Fibroblast of the conjunctiva (primary cell): ENCODE measurements at places on chromosomes 12 and 14.
A peak's percentile ranks its signal among the peaks of the same experiment; 100 is the strongest.

GRCh38 chr14:103109535-103110441 is 13.5 kb upstream of the TNFAIP2 start:
- no peak for DNase-seq

GRCh38 chr12:32920506-32921085 is 24.0 kb upstream of the PKP2 start:
- DNase-seq = peak; percentile 4

DNA sequence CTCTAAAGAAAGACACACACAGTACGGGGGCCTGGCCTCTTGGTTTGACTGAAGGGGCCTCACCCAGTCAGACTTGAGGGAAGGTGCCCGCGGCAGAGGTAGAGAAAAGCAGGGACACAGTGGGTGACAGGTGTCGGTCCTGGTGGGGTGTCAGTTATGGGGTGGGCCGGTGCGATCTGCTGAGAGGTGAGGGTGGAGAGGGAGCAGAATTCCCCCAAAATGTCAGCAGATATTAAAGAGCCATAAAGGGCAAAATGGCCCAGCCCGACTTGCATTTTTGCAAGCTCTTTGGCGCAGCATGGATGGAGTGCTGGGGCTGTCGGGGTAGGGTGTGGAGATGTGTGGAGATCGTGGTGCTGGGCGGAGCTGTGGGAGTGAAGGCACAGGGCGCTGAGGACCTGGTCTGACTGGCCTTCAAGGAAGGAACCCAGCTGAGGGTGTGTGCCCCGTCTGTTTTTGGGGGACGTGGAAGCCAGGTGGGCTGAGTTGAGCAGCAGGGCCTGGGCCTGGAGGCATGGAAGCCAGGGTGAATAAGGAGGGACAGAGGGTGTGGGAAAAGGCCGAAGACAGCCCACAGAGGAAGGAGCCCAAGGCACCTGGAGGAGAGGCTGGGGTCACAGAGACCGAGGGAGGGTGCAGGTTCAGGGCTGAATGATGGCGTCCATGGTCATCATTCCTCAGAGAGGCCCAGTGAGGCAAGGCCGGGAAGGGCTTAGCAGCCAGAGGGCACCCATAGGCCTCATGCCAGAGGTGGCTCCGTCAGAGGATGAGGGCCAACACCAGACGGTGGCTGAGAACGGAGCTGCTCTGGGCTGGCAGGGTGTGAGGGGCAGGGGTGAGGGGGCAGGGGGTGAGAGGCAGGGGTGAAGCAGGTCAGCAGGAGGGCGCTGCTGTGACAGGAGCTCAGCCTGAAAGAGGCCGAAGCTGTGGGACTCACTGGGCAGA is 48.2 kb upstream of the DYNC1H1 start:
- no peak for DNase-seq

DNA sequence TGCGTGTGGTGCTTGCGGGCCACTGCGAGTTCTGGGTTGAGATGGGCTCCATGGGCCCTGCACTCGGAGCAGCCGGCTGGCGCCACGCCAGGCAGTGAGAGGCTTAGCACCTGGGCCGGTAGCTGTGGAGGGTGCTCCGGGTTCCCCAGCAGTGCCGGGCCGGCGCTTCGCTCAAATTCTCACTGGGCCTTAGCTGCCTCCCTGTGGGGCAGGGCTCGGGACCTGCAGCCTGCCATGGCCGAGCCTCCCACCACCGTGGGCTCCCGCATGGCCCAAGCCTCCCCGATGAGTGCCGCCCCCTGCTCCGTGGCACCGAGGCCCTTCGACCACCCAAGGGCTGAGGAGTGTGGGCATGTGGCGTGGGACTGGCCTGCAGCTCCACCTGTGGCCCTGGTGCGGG is 375.7 kb downstream of the NELL2 start:
- no peak for DNase-seq

- DNase-seq = no peak
Observed at GRCh38 chr12:127774828-127775227, 492.1 kb upstream of the TMEM132C start.

- DNase-seq = no peak
Observed at GRCh38 chr14:102708494-102708893, 68.8 kb upstream of the TRAF3 start.
